Karpas-422 (cell line): ENCODE measurements at places on chromosomes 3 and 15.

GRCh38 chr15:33801954-33802353 lies 166.3 kb upstream of the CHRM5 start:
- no peak for DNase-seq

GRCh38 chr3:54125300-54125699 lies 2.9 kb downstream of the CACNA2D3 start:
- DNase-seq = no peak

DNA sequence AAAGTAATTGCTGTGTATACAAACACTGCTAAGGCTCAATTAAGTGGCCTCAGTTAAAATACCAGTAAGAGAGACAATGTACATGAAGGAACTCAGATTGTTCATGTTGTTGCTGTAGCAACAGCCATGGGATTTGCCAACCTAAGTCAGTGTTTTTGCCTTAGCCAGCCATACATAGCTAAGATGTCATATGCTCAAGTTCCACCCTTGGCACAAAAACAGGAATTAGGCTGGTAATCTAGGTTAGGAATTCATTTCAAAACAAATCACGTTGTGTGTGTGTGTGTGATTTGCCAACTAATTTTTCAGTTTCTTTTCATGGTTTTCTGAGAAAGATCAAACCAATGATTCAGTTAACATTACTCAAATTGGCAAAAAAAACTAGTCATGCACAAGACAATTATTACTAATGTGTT lies 143.7 kb upstream of the KCNMB2 start:
- no peak for DNase-seq

DNA sequence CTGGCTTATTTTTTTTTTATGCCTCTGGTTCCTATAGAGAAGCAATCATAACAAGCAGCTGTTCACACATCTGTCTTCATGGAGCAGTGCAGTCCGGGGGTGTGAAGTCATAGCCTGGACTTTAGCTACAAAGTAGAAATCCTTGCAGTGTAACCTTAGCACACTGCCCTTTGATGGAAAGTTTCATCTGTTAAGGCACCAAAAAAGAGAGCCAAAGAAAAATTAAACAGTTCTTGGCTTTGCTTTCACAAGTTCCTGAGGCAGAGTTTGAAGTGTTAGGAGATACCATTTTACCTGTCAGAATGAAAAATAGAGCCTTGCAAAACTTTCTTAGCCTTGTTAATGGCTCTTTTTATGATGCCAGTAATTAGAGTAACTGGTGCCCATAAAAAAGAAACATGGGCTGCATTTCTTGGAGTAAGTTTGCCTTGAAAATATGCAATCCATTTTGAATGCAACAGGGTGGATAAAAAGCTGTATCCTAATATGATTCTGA lies 84.1 kb downstream of the PIK3R4 start:
- DNase-seq = no peak

- no peak for DNase-seq
Measured at GRCh38 chr3:164419220-164419619, 659.1 kb downstream of the SI start.

DNA sequence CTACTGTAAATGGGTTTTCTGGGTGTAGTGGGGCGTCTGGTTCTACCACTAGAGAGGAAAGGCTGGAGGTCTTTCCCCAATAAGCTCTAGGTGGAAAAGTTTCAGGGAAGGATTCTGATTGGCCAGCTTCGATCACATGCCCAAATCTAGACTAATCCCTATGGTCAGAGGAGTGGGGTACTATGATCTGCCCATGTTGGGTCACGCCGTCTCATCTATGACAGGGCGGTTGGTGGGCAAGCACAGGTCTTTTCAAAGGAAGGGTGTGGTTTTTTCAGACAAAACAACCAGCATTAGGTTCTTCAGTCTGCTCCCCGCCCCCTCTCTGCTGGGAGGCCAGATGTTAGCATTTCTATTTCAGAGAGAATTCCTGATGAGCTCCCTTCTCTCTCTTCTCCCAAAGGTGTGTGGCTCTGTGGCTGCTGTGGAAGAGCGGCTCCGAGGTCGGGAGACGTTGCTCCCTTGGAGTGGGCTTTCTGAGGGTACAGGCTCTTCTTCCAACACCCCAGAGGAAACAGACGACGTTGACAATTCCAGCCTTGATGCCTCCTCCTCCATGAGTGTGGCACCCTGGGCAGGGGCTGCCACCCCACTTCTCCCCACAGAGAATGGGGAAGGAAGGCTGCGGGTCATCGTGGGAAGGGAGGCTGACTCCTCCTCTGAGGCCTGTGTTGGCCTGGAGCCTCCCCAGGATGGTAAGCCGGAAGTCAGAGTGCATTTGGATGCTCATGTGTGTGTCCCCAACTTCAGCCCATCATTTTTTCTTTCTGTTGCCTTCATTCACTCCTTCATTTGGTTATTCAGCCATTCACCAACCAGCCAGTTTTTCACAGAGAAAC lies 9.7 kb upstream of the TATDN2 start:
- DNase-seq = no peak

- no peak for DNase-seq
Measured at GRCh38 chr3:74426571-74426970, 187.9 kb downstream of the CNTN3 start.

DNA sequence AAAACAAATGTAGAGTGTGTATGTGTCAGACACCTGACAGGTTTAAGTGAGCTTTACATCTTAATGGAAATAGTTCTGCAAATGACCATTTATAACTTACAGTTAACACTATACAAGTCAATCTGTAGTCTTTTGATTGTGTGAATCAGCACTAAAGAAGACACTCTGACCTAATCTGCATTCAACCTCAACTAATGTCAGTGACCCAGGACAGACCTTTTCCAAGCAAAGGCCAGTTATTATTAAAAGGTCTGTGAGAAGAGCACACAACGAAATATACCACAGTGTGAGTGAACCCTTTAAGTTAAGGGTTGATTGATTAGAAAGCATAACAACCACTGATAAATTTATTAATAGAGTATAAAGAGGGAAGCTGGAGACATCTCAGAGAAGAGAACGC lies 761.9 kb upstream of the LMCD1 start:
- no peak for DNase-seq

- DNase-seq = no peak
Measured at GRCh38 chr3:177603148-177603603, 405.9 kb upstream of the TBL1XR1 start.

- DNase-seq = no peak
Measured at GRCh38 chr15:66886686-66887273, 178.6 kb upstream of the SMAD3 start.

DNA sequence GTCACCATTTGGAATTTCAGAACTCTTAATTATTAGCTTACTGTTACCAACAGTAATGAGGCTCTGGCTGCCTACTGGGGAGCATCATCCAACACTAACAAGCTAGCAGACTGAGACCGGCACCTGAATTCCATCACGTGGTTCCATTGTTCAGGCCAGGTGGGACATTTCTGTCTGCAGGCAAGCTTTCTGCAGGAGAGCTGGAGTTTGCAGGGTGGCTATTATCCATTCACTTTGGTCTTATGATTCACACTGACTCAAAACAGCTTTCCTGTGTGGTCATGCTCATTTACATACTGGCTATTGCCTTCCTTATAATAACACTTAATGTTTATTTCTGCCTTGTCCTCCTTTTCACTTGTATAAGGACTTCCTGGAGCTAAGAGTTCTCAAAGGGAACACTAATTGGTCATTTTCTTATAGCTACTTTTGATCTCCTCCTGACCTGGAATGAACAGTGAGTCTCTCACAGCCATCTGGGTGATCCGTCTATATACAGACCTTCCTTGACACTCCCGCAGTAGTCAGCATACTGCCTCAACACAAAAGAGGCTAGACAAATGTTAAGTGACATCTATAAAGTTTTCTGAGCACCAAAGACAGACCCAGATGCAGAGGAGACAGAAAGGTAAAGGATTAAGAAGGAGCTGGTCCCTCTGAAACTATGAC lies 695.4 kb downstream of the FHIT start:
- no peak for DNase-seq

DNA sequence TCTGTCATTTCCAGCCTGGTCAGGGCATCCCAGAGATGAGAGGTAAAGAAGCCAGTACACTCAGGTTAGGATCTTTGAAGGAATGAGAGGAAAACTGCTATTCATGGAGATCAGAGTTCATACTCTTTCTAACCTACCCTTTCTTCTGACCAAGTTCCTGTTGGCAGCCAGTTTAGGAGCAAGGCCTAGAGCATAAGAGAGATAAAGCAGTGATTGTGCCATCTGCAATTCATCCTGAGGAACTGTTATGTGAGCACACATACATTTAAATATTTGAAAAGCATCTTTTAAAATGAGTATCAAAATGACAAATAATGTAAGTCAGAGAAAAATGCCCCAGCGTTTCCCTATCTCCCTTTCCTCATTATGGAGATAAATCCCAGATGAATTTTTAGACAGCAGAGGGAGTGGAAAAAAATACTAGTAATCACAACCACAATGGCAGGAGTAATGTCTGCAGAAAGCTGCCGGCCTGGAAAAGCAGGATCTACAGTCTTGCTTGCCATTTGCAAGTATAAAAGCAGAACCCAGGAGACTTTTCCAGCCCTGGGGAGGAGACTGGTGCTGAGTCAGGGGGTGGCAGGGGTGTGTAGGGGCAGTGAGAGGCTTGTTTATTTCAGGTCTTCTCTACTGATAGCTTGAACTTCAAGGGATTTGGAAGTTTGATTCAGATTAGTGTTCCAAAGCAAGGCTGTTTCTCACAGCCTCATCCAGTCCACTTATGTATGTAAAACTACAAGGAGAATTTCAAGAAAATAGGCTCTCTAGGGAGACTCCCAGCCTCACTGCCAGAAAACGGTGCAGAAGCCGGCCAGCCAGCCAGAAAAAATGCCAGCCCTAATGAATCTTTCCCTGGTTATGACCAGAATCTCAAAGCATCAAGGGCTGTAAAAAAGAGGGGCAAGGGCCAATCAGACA lies 1052.4 kb downstream of the TUSC7 start:
- DNase-seq = no peak

GRCh38 chr15:38297623-38298388 lies 45.2 kb downstream of the SPRED1 start:
- no peak for DNase-seq

DNA sequence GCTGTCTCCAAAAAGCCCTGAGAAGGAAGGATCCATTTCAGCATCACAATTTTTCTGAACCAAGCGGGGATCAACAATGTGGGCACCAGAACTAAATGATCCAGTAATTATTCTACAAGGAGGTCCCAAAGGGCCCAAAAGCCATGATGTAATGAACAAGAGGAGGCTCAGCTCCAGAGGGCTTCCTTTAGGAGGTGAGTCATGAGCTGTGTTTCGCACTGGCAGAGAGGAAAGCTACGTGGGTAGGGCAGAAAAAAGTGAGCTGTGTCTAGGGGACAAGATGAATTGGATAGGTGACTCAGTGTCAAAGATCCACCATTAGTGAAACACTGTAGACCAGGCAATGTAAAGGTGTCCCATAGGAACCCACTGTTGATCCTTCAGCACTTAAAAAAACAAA lies 113.4 kb downstream of the RORA start:
- DNase-seq = no peak

GRCh38 chr3:129560269-129560787 lies 17.4 kb downstream of the H1-8 start:
- DNase-seq = no peak

DNA sequence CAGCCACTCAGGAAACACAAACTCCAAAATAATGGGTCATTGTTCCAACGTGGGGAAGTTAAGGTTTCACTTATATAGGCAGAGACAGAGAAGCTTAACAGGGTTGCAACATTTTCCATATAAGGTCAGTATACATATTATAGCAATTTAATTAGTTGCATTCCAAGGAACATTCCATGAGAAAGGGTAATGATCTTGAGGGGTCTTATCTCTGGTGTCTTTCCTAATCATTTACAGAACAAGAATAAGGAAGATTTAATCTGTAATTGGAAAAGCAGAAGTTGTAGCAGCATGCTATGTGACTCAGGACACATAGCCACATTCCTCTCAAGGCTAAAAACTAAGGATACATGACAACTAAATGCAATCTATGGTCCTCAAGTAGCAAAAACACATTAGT lies 4.9 kb downstream of the MNS1 start:
- DNase-seq = no peak

DNA sequence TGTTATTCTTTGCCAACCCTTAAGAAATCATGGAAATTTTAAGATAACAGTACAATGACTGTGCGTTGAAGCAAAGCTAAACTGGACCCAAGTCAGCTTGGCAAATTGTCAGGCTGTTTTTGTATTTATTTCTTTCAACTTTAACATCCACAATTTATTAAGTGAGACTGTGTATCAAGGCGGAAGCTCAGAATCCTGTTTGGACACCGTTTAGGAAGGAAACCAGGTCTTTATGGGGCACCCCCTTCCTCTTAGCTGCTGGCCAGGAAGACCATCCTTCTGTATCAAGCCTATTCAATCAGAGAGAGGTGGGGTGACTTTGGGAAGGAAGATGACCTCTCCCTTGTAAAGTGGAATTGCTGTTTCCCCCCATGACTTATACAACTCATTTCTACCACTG lies 166.0 kb downstream of the MCTP2 start:
- DNase-seq = no peak

GRCh38 chr3:112746675-112747280 lies 99.9 kb downstream of the CD200R1L start:
- DNase-seq = no peak

DNA sequence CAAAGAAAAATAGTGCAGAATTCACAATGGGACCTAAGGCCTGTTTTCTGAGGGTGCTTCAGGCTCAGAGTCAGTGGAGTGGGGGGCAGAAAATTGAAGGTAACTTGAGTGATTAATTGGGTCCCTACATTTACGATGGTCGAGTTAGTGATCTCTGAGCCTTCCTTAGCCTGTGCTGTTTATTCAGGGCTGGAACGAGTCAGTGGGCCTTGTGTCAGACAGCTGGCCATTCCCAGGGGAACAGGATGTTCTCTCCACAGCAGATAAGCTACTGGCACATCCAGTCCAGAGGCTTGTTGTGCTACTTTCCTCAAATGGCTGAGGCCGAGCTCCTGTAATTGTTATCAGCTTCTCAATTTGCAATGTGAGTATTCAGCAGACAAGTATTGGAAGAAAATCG lies 29.2 kb upstream of the CNTN3 start:
- DNase-seq = no peak

DNA sequence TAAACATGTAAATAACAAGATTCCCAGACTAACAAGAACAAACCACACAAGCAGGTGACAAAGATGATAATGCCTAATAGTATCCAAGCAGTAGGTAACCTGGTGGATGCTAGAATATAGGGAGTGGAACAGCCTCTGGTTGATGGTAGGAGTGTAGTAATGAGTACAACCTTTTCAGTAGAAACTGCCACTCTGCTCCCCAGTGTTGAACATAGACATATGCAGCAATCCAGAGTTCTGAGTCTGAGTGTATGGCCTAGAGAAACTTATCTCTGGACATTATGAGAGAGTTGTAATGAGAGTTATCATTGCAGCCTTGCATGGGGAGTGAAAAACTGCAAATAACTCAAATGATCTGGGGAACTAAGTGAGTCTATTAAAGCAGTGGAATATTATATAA lies 76.1 kb upstream of the ACAD9 start:
- no peak for DNase-seq

DNA sequence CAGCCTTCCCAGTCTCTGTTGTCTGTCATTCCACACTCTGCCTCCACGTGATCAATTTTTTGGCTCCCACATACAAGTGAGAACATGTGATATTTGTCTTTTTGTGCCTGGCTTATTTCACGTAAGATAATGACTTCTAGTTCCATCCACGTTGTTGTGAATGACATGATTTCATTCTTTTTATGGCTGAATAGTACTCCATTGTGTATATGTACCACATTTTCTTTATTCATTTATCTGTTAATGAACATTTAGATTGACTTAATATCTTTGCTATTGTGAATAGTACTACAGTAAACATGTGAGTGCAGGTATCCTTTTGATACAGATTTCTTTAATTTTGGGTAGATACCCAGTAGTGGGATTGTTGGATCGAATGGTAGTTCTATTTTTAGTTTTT lies 31.4 kb downstream of the ASB14 start:
- no peak for DNase-seq

- DNase-seq = no peak
Measured at GRCh38 chr3:143525408-143525807, 322.9 kb downstream of the SLC9A9 start.
